ENCODE measurements at places on chromosomes 13 and 19. TPM values are rescaled to one million over a fixed set of nuclear protein-coding genes. Genes with fewer than 3 reads are reported as not detected.

Gene SIGLEC8
- total RNA-seq, result not detected

Gene PRR22
- total RNA-seq, result 1.7 TPM

Gene SYT3
- 0.46 TPM for total RNA-seq

Gene APC2
- total RNA-seq, result 2.7 TPM

Gene ZNF383
- 7.7 TPM for total RNA-seq

Gene ZFR2
- total RNA-seq, result not detected

Gene NALCN
- total RNA-seq, result 3.2 TPM

Gene CRTC1
- 4.6 TPM for total RNA-seq

Gene NLRP4
- total RNA-seq, result not detected

Gene ZNF653
- 5.0 TPM for total RNA-seq

Gene CGB1
- not detected for total RNA-seq

Gene MAB21L1
- not detected for total RNA-seq

Gene MBD3L3
- not detected for total RNA-seq

Gene NUMBL
- 68.8 TPM for total RNA-seq

Gene IQCN
- 0.77 TPM for total RNA-seq

Gene TEX29
- not detected for total RNA-seq

Gene SOX21
- total RNA-seq, result 0.91 TPM

Gene INSL3
- 0.68 TPM for total RNA-seq

Gene DHPS
- total RNA-seq, result 49.3 TPM

Gene TEX26
- not detected for total RNA-seq

Gene RASGRP4
- total RNA-seq, result not detected

Gene AP1M2
- 41.6 TPM for total RNA-seq

Gene SPATA13
- total RNA-seq, result 10.0 TPM

Gene EBI3
- 3.8 TPM for total RNA-seq

Gene SHISA2
- not detected for total RNA-seq

Gene ZNF610
- total RNA-seq, result not detected

Gene C19orf47
- total RNA-seq, result 25.5 TPM

Gene ARRDC5
- total RNA-seq, result not detected

Gene FFAR1
- not detected for total RNA-seq

Gene AKAP8
- 17.1 TPM for total RNA-seq

Gene PINLYP
- 0.20 TPM for total RNA-seq

Gene KL
- total RNA-seq, result 0.02 TPM

Gene PLIN5
- total RNA-seq, result 0.28 TPM

Gene DACT3
- 0.42 TPM for total RNA-seq

Gene PROZ
- not detected for total RNA-seq

Gene SMIM24
- total RNA-seq, result 0.26 TPM

Measured in A549 treated with Mapracorat at 1 μM for 4 hours (cell line).